RWPE2 (cell line): ENCODE measurements at places on chromosomes 7 and 10.

DNA sequence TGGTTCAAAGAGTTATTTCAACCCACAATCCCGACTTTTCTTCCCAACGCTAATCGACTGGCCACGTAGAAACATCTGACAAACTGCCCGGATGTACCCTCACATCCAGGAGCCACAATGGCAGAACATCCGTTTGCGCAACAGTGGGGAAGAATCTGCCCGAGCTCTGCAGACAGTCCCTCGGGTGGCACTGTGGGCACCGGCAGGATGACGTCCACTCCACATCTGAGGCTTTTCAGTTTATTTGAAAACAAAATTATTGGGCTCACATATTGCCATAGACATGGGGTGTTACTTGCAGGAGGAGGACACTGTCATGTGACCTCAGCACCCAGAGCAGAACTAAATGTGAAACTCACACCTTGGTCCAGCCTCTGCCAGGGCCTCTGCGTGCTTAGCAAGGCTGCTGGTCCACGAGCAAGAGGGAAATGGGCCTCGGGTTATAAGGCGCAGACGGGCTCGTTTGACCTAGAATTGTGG, 84.1 kb downstream of the MKI67 start:
- DNase-seq, result peak; percentile 11

GRCh38 chr7:124996778-124997177, 67.2 kb upstream of the POT1 start:
- DNase-seq, result no peak

- DNase-seq, result no peak
These were observed 123.7 kb downstream of the MPP7 start for GRCh38 chr10:28179006-28179742.

GRCh38 chr10:2897619-2898508, 169.5 kb upstream of the PFKP start:
- DNase-seq, result no peak

DNA sequence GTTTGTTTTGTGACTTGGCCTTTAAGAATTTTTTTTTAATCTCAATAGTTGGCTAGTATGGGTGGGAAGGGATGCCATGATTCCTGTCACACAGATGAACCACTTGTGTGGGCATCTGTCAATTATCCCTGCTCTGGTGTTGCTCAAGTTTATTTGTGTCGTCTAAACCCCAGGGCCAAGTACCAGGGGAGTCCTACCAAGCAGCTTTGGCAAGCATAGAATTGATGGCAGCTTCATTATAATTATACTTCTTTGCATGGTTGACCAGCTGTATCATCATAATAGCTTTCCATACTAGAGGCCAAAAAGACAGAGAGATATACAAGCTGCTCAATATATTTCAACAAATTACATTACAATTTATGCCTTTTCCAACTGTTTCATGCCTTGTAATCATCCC, 30.4 kb downstream of the SUGCT start:
- DNase-seq, result no peak

DNA sequence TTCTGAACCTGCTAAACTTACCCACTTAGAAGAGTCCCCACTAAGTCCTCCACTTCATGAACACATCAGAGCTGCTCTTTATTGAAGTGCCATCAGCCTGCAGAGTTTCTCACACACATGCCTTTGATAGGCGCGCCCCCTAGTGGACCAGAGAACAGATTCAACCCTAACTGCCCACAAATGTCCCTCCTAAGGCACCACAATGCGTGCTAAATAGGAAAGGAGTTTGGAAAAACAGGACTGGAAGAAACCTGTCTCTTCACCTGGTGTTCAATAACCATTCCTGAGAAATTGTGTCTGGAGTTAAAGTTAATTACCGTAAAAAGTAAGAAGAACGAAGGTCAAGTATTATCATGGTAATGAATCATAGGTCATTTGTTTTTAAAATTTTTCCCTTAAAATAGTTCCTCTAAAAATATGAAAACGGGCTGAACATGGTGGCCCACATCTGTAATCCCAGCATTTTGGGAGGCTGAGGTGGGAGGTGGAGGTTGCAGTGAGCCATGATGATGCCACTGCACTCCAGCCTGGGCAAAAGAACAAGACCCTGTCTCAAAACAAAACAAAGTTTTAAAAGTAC, 249.7 kb downstream of the ELMO1 start:
- DNase-seq, result no peak

DNA sequence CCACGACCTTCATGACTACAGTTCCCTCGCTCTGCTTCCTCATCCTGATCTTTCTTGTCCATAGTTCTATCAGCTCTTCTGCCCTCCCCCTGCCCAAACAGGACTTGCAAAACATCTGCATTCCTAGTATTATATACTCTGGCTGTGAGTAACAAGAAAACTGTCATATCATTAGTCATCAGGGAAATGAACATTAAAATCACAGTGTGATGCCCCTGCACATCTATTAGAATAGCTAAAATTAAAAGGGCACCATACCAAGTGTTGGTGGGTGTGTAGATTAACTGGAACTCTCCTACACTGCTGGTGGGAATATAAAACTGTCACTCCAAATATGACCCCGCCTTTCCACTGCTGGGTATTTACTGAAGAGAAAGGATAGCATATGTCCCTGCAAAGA, 141.8 kb downstream of the C7orf25 start:
- DNase-seq, result peak; percentile 51

DNA sequence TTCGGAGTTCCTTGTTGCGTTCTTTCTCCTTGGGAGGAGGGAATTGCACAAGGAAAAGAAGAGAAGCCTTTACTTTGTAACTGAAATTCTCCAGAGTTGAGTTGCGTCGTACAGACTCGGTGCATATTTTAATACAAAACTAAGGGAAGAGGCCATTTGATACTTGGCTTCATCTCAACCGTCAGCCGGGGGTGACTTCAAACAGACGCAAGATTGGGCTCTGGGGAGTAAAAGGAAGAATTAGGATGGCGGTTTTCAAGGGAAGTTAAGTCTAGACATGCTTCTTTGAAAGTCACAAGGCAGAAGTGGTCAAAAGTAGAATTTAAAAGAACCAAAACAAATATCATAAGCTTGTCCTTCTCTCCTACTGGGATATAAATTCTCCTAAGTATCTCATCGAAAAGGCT, 1.6 kb downstream of the PRR15 start:
- DNase-seq, result no peak

GRCh38 chr7:149070372-149071125, 20.0 kb downstream of the ZNF786 start:
- DNase-seq, result no peak

DNA sequence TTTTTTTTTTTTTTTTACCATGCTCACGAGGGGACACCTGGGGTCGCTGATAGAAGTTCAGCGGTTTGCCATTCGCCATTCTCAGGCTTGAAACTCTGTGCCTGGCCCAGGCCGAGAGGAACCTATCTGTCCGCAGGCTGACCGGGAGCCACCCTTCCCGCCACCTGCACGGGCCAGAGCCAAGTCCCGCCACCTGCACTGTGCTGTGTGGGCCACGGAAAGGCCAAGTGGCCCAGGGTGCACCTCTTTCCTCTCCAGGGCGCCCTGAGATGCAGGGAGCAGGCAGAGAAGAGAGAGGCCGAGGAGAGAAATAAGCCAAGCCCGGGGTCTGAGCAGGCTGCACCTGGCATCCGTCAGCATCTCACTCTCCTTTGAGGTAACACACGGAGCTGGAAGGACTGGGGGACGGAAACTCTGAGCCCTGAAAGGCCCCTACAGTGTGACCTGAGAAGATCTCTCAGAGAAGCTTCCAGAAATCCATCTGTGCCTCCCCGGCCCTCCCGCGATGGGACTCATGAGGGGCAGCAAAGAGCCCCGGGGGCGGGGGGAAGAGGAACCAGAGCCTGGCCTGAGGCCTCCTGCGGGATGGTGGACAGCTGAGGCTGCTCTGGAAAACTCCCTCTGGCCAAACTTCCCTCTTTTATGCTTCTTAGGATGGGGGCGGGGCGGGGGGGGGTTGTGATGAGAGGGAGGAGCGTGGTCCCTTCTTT, 46.6 kb downstream of the PRKAG2 start:
- DNase-seq, result peak; percentile 33

DNA sequence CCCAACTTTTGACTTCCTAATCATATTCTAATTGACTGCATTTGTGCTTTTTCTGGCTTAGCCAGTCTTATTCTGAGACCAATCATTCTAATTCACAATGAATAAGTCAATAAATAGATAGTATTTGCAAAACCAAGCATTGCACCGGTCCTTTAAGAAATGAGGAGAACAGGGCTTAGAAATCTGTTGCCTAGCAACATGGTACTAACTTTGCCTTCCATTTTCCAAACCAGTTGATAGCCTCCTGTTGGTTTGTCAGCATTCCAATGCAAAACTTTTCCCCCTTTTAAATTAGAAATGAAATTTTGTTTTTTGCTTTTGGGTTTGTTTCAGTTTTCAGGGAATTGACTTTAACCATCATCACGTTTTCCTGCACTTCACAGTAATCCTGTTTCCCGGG, 603.5 kb upstream of the NRP1 start:
- no peak for DNase-seq

DNA sequence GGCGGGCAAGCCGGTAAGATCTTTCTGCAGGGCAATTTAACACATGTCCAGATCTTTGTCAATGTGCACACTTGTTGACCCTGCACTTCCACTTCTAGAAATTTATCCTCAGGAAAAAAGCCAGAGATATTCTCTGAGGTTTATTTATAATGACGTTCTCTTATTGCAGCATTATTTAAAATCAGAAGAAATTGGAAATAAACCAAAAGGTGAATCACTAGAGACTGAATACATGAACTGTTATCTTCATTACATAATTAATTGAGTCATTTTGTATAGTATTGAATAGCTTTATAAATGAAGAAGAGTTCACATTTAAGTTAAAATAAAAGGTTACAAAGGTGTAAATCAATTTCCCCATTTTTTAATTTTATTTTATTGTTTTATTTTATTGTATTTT, 16.3 kb upstream of the SAR1A start:
- no peak for DNase-seq

DNA sequence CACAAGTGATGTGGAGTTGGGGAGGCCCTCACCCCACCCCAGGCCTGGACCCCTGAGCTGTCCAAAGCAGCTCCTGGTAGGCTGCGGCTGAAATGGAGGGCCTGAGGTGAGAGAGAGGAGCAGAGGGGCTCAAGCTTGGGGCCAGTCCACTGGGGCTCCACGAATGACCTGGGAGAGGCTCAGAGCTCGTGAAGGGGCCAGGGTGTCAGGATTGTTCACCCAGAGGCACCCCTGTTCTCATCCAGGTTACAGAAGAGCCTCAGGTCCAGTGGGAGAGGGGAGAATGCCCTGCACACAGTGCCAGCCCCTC, 102.2 kb upstream of the RET start:
- DNase-seq, result peak; percentile 23

GRCh38 chr10:4693967-4694366, 132.0 kb upstream of the AKR1E2 start:
- no peak for DNase-seq

- no peak for DNase-seq
These were observed 8.2 kb downstream of the DKK1 start for GRCh38 chr10:52322323-52322722.

GRCh38 chr10:119466655-119467054, 75.9 kb downstream of the RGS10 start:
- DNase-seq, result no peak

DNA sequence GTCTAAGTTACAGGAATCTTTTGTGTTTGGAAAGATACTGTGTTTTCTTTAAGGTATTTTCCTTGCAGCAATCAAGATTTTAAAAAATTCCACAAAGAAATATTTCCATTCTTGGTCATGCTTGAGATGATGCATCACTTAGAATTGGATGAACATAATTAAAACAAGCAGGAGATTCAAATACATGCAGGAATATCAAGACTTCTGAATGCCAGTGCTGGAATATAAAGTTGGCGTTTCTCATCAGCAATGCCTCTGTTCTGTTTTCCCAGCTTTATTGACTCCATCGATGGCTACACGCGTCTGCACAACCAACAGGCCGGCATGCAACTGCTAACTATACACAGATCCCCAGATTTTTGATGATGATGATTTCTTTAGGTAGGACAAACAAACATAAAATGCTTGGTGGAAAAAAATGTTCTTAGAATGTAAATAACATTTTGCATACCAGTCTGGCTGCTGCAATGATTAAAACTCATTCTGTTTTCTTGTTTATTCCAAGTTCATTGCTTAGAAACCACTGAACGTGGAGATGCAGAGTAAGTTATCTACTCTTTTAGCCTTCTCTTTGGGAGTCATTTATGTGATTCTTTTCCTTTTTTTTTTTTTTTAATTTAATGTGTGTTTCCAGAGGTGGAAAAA, 91.3 kb upstream of the FAM171A1 start:
- DNase-seq, result no peak

- no peak for DNase-seq
These were observed 16.6 kb downstream of the LANCL2 start for GRCh38 chr7:55381696-55382095.

DNA sequence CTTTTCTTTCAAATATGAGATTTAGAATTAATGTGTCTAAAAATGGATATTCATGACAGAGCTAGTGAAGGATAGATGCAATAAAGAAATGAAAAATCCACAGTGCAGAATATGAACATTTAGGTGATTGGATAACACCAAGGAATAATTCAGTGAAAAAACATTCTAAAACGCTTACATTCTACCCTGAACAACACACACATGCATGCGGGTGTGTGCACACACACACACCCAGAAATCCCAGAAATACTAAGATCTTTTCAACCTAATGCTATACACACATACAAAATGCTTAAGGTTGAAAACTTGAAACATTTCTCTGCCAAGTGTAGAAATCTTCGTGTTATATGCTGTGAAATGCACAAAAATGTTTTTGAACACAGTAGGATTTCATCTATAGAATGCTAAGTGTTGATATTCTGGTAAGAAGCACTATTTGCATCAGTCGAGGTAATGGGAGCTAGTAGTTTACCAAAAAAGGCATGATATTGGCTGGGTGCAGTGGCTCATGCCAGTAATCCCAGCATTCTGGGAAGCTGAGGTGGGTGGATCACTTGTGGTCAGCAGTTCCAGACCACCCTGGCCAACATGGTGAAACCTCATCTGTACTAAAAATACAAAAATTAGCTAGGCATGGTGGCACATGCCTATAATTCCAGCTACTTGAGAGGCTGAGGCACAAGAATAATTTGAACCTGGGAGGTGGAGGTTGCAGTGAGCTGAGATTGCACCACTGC, 600.6 kb downstream of the PHTF2 start:
- no peak for DNase-seq

GRCh38 chr7:75951506-75951905, 36.6 kb downstream of the POR start:
- no peak for DNase-seq
